ENCODE measurements at places on chromosomes 13 and 19.

GRCh38 chr19:49387936-49388372 is at the start of gene KASH5:
Gene KASH5, plus strand, starts transcription at chr19:49388249. Its CDS starts 2,635 bp downstream, at chr19:49390884.
- DNase-seq = no peak

DNA sequence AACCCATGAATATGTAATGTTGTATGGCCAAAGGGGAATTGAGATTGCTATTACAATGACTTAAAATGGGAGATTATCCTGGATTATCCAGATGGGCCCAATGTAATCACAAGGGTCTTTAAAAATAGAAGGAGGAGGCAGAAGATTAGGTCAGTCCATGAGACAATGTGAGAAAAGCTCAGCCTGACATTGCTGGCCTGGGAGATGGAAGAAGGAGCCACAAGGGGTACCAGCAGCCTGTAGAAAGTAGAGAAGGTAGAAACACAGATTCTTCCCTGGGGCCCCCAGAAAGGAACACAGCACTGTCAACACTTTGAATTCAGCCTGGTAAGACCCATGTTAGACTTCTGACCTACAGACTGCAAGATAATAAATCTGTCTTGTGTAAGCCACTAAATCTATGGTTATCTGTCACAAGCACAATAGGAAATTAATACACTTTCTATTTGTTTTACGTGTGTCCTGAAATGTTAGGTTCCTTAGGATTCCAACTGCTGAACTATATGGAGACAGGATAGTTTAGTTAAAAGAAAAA is 132.9 kb upstream of the SERP2 start:
- no peak for DNase-seq

GRCh38 chr13:23157781-23158180 is 23.0 kb upstream of the SGCG start:
- DNase-seq = no peak

- peak; percentile 60 for DNase-seq
These were observed 25.8 kb downstream of the LACC1 start for GRCh38 chr13:43905435-43906031.

GRCh38 chr13:28820099-28821051 is at the start of gene MTUS2:
Gene MTUS2, plus strand, starts transcription at chr13:28820339.
- DNase-seq = no peak

All from Jurkat, Clone E6-1 (cell line).